ENCODE measurements at places on chromosomes 2 and 18.

DNA sequence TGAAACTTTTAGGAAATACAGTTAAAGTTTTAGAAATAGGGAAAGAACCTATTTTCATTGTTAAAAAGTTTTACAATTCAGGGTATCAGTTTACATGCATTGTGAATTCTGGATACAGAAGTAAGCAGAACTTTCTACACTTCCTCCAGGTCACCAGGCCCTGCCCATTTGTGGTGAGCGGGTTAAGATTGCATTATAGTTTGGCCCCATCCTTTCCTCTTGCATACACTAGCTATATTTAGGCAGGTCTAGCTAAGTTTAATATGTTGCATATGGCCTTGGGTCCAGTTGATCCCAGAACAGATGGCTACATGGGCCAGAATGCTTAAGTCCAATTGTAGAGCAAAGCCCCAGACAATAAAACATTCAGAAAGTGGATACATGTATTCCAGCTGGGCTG lies 4.8 kb downstream of the VWA3B start:
- H3K36me3 ChIP-seq, result no peaks in the 10 kb centered on the region
- no peak overlapping the region for H3K27ac ChIP-seq
- H3K27me3 ChIP-seq, result no peaks in the 10 kb centered on the region
- no peak overlapping the region for H3K4me3 ChIP-seq
- DNase-seq, result no peak

DNA sequence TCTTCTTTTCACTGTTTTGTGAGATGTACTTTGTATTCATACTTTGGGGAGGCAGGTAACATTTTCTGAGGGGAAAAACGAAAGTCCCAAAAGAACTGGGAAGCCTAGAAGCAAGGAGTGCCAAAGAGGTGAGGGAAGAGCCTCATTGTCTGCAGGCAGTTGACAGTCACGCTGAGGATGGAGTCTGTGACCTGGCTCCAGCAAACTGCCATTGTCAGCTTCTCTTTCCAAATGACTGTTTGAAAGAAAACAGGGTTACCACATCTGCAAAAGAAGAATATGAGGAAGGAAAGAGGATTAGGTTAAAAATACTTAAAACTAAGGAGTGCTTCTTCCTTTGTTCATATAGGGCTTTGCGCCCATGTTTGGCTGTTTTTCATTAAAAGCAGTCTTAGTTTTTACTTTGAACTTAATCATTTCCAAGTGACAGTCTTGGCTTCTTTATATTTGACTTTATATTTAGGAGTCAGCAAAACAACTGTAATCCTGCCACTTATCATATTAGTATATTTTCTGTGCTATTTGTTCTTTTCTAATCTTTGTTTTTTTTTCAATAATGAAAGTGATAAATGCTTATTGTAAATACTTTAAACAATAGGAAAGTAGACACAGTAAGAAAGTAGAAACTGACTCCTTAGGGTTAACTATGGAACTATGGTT lies 35.0 kb downstream of the CERS6 start:
- H3K4me3 ChIP-seq, result no peak overlapping the region
- peaks cover 4% of the 10 kb centered on the region for H3K4me1 ChIP-seq

DNA sequence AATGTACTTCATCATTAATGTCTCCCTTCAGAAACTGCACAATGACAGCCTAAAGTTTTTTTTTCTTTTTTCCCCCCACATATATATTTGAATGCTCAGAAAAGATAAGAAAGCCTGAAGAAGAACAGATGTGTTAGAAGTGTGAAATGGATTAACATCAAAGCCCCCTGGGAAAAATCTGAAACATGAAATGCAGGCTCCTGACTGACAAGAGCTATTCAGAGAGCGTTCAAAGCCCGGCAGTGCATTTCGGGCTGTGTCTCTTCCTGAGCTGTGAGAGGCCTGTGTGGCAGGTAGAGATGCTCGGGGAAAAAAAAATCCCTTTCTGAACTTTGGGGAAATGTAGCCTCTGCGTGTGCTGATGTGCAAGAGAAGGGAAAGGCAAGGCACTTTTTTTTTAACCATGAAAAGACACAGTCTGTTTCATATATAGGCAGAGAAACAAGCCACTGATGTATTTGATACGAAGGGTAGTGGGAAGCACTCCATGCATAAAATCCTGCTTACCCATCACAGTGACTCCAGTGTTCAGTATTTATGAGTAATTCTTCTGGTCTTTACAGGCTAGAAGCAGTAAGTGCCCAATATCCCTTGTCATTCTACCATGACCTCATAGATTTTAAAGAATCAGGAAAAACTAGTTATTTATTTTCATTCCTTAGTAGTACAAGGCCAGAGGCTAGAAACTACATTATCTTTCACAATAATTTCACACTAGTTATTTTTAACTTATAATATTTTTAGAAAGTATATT lies 1574.2 kb upstream of the PIK3C3 start:
- H3K27ac ChIP-seq, result no peak overlapping the region
- H3K36me3 ChIP-seq, result no peaks in the 10 kb centered on the region
- no peak overlapping the region for H3K4me3 ChIP-seq
- no peak for DNase-seq
- no peaks in the 10 kb centered on the region for H3K27me3 ChIP-seq

GRCh38 chr2:2563309-2563860 lies 232.3 kb upstream of the MYT1L start:
- DNase-seq, result no peak
- H3K27ac ChIP-seq, result no peak overlapping the region
- H3K4me1 ChIP-seq, result no peaks in the 10 kb centered on the region
- H3K27me3 ChIP-seq, result no peaks in the 10 kb centered on the region
